ENCODE measurements at places on chromosomes 11 and 22.
A peak's percentile ranks its signal among the peaks of the same experiment; 100 is the strongest.

DNA sequence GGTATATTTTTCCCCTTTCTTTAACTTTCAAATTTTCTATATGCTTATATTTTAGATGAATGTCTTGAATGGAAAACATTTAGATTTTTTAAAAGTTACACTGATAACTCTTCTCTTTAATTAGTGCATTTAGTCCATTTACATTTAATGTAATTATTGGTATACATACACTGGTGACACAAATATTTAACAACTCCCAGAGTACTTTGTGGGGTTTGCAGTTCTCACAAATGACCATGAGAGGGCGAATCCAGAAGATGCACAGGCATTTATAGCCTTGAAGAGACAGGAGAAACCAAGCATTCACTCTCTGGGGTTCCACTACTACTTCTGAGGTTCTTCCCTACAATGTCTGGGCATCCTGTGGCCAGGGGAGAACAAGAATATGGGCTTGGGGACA is 125.1 kb downstream of the TIMP3 start:
- DNase-seq = peak; percentile 74

- DNase-seq = no peak
These were observed 715.2 kb upstream of the RAG2 start for GRCh38 chr11:37313266-37313665.

- peak; percentile 63 for DNase-seq
These were observed 1030.8 kb upstream of the CCDC90B start for GRCh38 chr11:84316866-84317555.

GRCh38 chr11:76798671-76799065 is 15.5 kb downstream of the TSKU start:
- no peak for DNase-seq

GRCh38 chr22:24144056-24144777 is 37.1 kb upstream of the SUSD2 start:
- DNase-seq = no peak

DNA sequence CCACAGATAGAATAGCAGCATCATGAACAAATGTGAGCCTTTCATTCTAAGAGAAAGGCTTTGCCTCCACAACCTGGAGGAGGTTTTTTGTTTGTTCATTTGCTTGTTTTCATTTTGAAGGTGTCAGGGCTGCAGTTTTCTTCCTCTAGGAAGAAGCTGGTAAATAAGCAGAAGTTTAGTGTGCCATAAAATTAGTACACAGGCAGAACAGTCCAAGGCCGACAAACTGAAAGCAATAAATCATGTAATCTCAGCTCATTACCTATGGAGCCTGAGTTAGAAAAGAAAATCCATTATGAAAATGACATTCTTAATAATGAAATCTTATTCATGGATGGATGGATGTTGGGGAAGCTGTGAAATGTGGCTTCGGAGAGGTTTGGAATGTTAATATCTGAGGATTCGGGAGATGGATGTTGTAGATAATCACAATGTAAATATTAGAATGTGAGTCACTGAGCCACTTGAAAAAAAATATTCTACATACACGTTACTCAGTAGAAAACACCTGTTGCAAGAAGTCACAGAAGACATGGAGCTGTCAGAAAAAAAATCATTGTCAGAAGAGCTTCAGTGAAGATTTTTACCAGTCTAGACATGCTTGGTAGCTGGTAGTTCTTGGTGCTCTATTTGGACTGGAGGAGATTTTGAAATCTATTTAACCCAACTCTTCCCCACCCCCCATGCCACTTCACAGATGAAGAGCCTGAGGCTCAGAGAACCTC is 15.0 kb upstream of the ZDHHC13 start:
- no peak for DNase-seq

GRCh38 chr22:36449596-36450175 is 31.8 kb downstream of the TXN2 start:
- DNase-seq = no peak

- peak; percentile 23 for DNase-seq
These were observed 16.1 kb downstream of the PHF21A start for GRCh38 chr11:46105134-46105628.

GRCh38 chr11:130761560-130762220 is 154.6 kb downstream of the SNX19 start:
- peak; percentile 16 for DNase-seq

GRCh38 chr22:33047744-33048143 is 10.4 kb downstream of the SYN3 start:
- DNase-seq = no peak

DNA sequence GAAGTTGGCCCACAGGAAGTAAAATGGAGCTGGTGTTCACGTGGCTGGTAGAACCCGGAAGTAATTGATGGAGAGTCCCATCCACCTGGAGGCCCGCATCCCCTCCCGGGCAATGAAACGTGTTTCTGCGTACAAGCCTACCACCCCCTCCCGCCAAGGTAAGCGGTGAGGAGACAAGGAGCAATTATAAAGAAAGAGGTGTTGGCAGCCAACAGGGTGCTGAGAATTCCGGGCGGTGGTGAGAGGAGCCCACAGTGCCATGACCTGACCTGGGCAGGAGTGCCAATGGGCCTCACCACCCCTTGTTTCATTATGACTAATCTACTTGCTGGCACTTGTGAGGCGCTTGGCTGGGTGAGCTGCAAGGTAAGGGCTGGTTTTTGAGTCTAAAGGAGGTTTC is 83.8 kb upstream of the BID start:
- no peak for DNase-seq
